Right atrium auricular region (tissue), 2 donors: ENCODE measurements at places on chromosomes 3 and 15. TPM values are rescaled to one million over a fixed set of nuclear protein-coding genes. Genes with fewer than 3 reads are reported as not detected.

DNA sequence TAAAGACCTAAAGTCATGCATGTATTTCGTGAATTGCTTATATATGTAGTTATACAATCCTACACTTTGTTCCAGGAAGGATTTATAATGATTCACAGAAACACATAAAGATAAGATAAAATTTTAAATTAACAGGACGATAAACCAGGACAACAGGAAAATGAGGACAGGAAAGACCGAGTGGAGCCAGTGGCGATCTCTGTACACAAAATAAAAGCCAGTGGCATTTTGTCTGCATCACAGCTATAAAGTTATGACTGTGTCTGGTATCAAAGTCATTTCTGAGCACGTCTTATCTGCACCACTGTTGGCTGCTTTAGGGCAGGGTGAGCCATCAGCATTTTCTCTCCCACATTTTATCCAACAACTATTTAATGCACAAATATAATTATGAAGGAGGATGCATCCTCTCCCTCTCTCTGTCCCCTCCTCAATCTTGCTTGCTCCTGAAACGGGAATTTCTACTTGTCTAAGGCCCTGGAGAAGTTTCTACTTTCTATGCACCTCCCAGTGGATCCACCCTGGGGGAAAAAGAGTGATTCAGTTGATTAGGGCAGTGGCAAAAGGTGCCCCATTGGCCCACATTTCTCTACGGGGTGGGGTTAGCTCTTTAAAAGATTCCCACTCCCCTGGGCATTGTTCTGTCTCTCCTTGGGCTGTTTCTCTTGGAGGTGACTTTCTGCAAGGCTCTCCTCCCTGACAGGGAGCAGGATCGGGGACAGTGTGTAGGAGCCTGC lies 159.4 kb upstream of the UBE2E1 start:
- no peak overlapping the region for H3K4me3 ChIP-seq
- H3K36me3 ChIP-seq: no peaks in the 10 kb centered on the region
- no peak for DNase-seq
- no peaks in the 10 kb centered on the region for H3K4me1 ChIP-seq
- no peak overlapping the region for H3K27ac ChIP-seq

DNA sequence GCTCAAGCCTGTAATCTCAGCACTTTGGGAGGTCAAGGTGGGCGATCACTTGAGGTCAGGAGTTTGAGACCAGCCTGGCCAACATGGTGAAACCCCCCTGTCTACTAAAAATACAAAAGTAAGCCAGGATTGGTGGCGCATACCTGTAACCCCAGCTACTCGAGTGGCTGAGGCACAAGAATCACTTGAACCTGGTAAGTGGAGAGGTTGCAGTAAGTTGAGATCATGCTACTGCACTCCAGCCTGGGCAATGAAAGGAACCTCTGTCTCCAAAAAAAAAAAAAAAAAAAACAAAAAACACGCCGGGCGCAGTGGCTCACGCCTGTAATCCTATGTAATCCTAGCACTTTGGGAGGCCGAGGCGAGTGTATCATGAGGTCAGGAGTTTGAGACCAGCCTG lies 18.9 kb upstream of the AP4E1 start:
- no peak for DNase-seq
- no peak overlapping the region for H3K4me3 ChIP-seq
- H3K27me3 ChIP-seq: no peaks in the 10 kb centered on the region
- no peak overlapping the region for H3K27ac ChIP-seq
- H3K4me1 ChIP-seq: no peaks in the 10 kb centered on the region

DNA sequence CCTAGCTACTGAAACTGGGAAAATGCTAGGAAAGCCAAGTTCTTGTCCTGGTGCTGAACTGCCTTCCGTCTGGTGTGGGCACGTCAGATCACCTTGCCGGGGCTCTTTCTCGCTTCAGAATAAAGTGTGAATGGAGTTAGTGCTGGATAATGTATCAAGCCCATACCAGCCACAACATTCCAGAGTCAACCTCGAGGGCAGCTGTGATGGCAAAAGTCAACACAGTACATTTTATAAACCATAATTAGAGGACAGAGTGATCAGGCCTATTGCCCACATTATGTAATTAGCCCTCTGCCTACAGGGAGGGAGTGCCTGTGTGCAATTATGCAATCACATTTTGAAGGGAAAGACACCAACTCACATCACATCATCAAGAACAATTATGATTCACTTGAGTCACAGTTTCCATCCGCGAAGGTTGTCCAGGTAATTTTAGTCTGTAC lies 165.2 kb downstream of the RORA start:
- DNase-seq: no peak
- H3K36me3 ChIP-seq: no peaks in the 10 kb centered on the region
- H3K4me3 ChIP-seq: no peak overlapping the region
- no peaks in the 10 kb centered on the region for H3K4me1 ChIP-seq
- no peak overlapping the region for H3K27ac ChIP-seq

- H3K27me3 ChIP-seq: no peaks in the 10 kb centered on the region
- no peak overlapping the region for H3K27ac ChIP-seq
- DNase-seq: peak; percentile 30
Measured at GRCh38 chr3:42755681-42756578, 17.1 kb downstream of the CCDC13 start.

GRCh38 chr3:278300-279064 lies 81.9 kb downstream of the CHL1 start:
- no peaks in the 10 kb centered on the region for H3K4me1 ChIP-seq
- no peaks in the 10 kb centered on the region for H3K27me3 ChIP-seq
- H3K4me3 ChIP-seq: no peak overlapping the region
- no peak for DNase-seq

- no peaks in the 10 kb centered on the region for H3K27me3 ChIP-seq
- no peaks in the 10 kb centered on the region for H3K36me3 ChIP-seq
- DNase-seq: no peak
- no peak overlapping the region for H3K4me3 ChIP-seq
- no peak overlapping the region for H3K27ac ChIP-seq
- H3K4me1 ChIP-seq: peaks cover 9% of the 10 kb centered on the region
Measured at GRCh38 chr3:197542741-197543454, 12.9 kb downstream of the BDH1 start.

Gene ROPN1B
- 4.7 TPM for total RNA-seq

Gene ARPIN
- total RNA-seq: 8.3 TPM

Gene THRB
- 7.0 TPM for total RNA-seq

DNA sequence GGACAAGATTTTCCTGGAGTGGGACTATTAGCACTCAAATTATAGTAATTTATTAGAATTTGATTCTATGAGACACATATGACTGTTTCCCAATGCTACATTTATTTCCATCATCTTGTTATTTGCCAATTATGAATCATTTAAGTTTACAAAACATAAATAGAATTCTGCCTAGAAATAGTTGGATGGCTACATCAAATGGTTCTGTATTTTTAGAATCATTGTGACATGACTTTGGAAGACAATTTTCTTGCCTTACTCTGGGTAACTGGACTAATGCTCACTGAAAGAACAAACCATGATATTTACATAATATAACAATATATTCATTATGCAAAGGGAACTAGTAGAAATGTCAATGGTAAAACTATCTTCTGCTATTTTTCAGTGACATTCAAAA lies 173.5 kb downstream of the ZIC1 start:
- no peaks in the 10 kb centered on the region for H3K36me3 ChIP-seq
- no peaks in the 10 kb centered on the region for H3K27me3 ChIP-seq
- H3K4me3 ChIP-seq: no peak overlapping the region
- no peaks in the 10 kb centered on the region for H3K4me1 ChIP-seq

DNA sequence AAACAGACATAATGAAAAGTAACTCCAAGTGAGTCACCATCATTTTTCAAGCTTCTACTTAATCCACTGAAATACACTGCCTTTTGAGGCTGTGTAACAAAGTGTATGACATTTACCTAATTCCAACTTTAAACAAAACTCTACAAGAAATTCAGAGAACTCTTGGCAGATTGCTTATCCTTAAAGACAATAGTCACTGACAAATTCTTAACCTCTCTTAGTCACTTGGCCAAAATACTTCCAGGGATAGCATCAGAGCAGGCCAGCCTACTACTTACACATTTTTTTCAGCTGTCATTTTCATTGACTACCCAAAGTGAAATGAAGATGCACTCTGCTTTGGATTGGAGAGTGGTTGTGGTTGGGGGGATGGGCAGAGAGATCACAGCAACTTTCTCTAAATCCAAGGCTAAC lies 3.6 kb downstream of the WWTR1 start:
- no peak for DNase-seq
- H3K36me3 ChIP-seq: peaks cover 9% of the 10 kb centered on the region
- no peaks in the 10 kb centered on the region for H3K27me3 ChIP-seq
- H3K27ac ChIP-seq: peak overlapping the region; percentile 45

DNA sequence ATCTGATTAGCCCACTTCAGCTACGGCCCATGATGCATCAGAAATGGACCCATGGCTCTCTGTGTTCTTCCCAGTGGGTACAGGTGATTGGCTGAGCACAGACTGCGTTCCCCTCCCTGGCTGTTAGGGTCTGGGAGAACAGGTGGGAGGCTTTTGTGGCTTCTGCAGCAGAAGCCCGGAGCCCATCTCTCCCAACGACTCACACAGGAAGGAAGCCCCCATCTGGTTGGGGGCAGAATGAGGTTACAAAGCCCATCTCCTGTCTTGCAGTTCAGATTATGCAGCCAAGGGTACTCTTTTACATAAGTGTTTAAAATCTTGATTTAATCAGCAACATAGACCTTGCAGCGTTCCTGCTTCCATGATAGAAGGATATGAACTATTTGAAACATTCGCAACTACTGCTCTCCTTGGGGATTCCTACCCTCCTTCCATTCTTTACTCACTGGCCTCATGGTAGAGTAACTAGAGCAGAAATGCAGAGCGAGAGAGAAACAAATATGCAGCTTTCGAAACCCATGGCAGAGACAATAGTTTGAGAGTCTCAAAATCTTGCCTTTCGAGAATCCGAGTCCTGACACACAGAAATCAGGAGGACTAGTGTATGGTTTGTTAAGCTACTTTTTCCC lies 291.3 kb downstream of the TLE3 start:
- no peaks in the 10 kb centered on the region for H3K27me3 ChIP-seq
- no peaks in the 10 kb centered on the region for H3K4me1 ChIP-seq
- no peak overlapping the region for H3K4me3 ChIP-seq
- H3K27ac ChIP-seq: no peak overlapping the region
- DNase-seq: no peak

DNA sequence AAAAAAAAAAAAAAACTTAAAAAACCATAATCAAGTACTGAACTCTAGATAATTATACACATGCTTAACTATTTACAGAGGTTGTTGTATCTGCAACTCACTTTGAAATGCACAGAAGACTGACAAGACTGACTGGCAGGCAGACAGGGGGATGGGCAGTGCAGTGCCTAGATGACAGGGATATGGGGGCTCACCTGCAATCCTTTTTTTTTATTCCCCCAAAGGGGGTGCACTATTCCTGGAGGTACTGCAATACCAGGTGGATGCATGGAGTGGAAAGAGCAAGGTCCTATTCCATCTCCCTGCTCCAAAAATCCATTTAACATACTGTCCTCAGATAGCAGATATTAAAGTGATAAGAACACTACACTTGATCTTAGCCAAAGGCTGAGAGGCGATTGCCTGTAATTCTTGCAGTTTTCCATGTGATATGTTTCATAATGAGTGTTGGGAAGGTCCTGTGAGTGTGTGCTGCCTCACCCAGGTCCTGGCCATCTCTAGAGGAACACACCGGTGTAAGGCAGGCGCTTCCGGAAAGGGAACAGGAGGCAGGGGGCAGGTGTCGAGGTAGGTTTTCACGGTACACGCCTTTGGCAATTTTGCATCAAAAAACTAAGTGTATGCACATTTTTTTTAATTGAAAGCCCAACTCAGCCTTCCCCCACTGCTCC lies 22.7 kb downstream of the SEC61A1 start:
- no peak for DNase-seq
- no peaks in the 10 kb centered on the region for H3K27me3 ChIP-seq
- peak overlapping the region; percentile 53 for H3K4me3 ChIP-seq
- peak overlapping the region; percentile 78 for H3K27ac ChIP-seq
- peaks cover 37% of the 10 kb centered on the region for H3K36me3 ChIP-seq

Gene SGO1
- not detected for total RNA-seq

Gene SLC12A8
- total RNA-seq: 1.1 TPM

DNA sequence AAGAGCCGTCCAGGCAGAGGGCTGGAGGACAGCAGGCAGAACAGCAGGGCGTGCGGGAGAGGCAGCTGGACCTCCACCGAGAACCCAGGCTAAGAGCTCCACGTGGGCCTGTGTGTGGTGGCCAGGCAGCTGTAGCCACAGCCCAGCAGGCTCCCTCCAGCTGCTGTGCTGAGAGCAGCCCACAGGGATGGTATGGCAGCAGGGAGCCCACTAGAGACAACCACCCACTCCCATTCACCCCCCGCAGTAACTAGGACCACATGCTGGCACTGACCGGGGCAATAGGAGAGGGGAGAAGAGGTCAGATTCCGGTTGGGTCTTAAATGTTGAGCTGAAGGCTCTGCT lies 25.6 kb upstream of the MUSTN1 start:
- no peak for DNase-seq
- H3K36me3 ChIP-seq: peaks cover 4% of the 10 kb centered on the region
- no peak overlapping the region for H3K27ac ChIP-seq
- no peaks in the 10 kb centered on the region for H3K4me1 ChIP-seq

DNA sequence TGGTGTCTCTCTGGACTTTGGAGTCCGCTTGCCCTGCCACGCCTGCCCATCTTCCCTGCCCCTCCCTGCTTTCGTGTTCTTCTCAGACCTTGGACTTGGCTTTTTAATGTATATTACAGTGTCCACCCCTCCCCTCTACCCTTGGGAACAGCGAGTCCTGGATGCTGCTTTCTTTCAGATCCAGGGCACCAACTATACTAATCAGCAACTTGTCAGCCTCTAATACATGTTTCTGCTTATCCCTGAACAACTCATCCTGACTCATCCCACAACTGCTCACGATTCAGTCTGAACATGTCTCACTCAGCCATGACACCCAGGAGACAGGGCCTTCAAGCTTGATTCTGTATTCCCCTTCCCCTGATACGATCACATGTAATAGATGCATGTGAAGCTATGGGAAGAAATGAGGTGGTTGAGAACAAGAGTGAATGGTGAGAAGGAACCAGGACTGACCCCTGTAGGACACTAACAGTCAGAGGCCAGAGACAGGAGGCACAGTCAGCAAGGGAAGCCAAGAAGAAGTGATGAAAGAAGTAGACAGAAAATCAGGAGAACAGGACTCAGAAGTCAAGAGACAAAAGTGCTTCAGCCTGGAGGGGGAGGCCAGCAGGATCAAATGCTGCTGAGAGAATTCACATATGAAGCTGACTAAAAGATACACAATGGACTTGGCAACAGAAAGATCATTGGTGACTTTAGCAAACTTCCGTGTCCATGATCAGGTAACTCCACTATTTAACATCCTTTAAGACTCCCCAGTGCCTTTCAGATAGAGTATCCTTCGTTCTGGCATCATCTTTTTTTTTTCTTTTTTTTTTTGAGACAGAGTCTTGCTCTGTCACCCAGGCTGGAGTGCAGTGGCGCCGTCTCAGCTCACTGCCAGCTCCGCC lies 35.4 kb downstream of the BCL2L10 start:
- DNase-seq: no peak
- H3K4me1 ChIP-seq: no peaks in the 10 kb centered on the region
- no peak overlapping the region for H3K4me3 ChIP-seq
- no peak overlapping the region for H3K27ac ChIP-seq
- H3K36me3 ChIP-seq: no peaks in the 10 kb centered on the region

Gene ZNF621
- total RNA-seq: 7.0 TPM

Gene MYL3
- total RNA-seq: 208 TPM
